ENCODE measurements at places on chromosomes 16 and 17.

DNA sequence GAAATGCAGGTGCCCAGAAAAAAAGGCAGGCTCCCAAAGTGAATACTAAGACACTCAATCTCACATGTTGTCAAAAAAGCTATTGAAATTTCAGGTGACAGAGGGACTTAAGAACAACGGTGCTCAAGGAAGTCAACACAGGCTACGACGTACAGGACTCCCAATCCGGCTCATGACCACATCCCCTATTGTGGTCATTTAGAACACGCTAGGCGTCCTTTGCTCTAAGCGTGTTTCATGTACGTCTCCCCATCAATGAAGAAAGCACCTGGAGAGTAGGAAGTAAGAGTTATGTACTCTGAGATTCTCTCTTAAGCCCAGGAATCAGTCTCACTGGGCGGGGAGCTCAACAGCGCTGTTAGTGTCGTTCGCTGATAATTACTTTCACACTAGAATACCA, 94.1 kb downstream of the MRM3 start:
- DNase-seq = no peak

- DNase-seq = no peak
Measured at GRCh38 chr17:77467521-77467920, 326.8 kb downstream of the SEC14L1 start.

DNA sequence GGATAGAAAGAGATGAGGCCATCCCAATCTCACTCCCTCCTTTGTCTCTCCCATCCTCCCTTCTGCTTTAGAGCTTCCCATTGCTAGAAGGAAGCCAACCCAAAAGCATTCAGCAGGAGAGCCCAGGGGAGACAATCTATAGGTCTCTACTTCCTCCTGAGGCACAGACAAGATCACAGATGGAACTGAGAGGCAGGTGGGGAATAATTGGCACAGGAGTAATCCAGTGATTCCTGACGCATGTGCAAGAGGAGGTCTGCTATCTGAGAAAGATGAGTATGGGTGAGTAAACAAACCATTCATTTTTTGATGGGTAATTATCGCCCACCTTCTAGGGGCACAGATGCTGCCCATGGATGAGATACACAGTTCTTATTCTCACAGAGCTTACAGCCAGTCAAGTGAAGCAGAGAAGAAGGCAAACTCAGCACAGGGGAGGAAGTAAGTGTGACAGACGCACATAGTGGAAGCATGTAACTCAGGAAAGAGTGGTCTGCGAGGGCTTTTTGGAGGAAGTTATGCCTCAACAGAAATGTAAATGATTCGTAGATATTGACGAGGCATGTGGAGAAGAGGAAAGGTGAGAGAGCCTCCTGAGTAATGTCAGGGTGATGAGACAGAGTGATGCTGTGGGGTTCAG, 88.9 kb upstream of the HLF start:
- DNase-seq = no peak

GRCh38 chr16:50576403-50577113, 28.4 kb downstream of the NKD1 start:
- DNase-seq = no peak

GRCh38 chr17:67830440-67830839, 5.1 kb downstream of the BPTF start:
- DNase-seq = no peak

- DNase-seq = no peak
Measured at GRCh38 chr17:60513014-60513413, 13.0 kb downstream of the APPBP2 start.

DNA sequence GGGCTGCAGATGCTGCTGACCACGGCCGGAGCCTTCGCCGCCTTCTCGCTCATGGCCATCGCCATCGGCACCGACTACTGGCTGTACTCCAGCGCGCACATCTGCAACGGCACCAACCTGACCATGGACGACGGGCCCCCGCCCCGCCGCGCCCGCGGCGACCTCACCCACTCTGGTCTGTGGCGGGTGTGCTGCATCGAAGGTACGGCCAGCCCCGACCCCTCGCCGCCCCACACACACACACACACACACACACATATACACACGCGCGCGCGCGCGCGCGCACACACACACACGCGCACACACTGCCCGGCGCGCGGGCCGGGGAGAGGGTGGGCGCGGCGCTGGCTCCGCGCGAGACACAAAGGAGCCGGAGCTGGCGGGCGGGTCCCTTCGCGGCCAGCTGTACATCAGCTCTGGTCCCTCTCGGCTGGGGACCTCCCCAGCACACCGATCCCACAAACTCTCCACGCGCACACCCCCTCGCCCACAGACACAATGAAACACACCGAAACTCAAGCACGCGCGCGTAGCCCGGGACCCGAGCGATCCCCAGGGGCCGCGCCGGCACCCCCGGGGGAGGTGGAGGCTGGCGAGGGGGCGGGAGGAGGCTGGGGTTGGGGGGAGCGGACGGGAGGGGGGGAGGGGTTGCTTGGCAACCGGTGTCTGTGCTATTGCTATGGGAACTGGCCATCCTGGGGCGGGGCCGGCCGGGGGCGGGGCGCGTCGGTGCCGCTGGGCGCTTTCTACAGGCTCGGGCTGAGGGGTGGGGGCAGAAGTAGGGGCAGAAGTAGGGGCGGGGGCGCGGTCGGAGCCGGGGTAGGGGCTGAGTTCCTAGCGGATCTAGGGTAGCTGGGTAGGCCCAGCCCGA, 658 bp downstream of the CACNG4 start:
- DNase-seq = no peak

DNA sequence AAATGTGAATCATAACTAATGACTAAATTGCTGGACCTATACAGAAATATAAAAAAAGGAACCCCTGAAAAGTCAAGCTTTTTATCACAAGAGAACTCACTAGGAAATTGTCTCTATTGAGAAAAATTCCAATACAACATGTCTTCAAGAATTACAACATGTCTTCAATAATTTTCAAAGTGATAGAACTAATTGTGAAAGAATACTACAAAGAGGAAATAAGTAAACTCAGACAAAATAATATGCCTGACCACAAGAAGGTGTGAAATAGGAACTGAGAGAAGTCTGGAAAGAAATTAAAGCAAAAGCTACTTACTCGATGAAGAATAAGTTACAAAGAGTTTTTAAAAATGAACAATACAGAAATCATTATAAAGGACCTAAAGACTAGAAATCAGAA, 29.9 kb upstream of the OR1G1 start:
- DNase-seq = no peak

- DNase-seq = no peak
Measured at GRCh38 chr17:29225396-29225795, 21.3 kb upstream of the CRYBA1 start.

GRCh38 chr17:27315796-27316465, 22.0 kb downstream of the WSB1 start:
- no peak for DNase-seq

DNA sequence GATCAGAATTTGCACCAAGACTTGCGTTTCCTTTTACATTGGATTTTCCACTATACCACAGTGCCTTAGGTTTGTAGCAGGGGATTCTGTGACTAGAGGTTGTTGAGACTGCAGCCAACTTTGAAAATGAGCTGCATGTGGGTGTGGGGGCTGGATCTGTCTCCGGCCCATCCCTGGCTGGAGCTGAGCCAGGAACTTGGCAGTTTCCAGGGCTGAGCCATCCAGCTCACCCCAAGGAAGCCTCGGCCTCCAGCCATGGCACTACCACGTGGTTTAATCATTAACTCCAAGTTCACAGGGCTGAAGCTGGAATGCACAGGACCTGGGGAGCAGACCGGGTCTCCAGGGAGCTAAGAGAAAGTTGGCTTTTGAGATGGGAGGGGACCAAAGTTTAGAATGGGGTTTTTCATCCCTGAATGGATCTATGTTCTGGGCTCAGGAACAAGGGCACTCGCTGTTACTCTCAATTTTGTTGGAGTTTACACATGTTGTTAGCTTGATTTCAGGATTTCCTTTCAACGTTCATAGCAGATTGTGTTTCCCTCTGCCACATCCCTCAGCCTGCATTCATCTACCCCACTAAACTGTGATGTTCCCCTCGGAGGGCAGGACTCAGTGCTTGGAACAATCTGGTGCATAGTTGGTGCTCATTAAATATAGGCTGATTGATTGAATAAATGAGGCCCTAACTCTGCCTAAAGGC, 42.3 kb upstream of the HNF1B start:
- DNase-seq = no peak

All from left renal cortex interstitium (tissue), 4 donors.